H7 (cell line): ENCODE measurements at places on chromosomes 2 and 18. TPM values are rescaled to one million over a fixed set of nuclear protein-coding genes. Genes with fewer than 3 reads are reported as not detected.
A peak's percentile ranks its signal among the peaks of the same experiment; 100 is the strongest.

The FRZB gene
- total RNA-seq = 0.15 and 1.5 TPM in 2 replicates

The CCBE1 gene
- total RNA-seq = 1.3 and 1.5 TPM in 2 replicates

The METTL4 gene
- total RNA-seq = 12.1 and 12.6 TPM in 2 replicates

The FAM237A gene
- total RNA-seq = not detected in 2 replicates

The PRKAG3 gene
- total RNA-seq = not detected in 2 replicates

The CFAP221 gene
- total RNA-seq = 0.07 and 0.37 TPM in 2 replicates

The MIB1 gene
- 46.1 and 64.3 TPM in 2 replicates for total RNA-seq

The GTF2A1L gene
- total RNA-seq = 1.7 and 2.5 TPM in 2 replicates

The LRRFIP1 gene
- total RNA-seq = 49.9 and 101 TPM in 2 replicates

- peak; percentile 37 for DNase-seq
Observed at GRCh38 chr18:49510393-49511115, 23.5 kb upstream of the C18orf32 start.

DNA sequence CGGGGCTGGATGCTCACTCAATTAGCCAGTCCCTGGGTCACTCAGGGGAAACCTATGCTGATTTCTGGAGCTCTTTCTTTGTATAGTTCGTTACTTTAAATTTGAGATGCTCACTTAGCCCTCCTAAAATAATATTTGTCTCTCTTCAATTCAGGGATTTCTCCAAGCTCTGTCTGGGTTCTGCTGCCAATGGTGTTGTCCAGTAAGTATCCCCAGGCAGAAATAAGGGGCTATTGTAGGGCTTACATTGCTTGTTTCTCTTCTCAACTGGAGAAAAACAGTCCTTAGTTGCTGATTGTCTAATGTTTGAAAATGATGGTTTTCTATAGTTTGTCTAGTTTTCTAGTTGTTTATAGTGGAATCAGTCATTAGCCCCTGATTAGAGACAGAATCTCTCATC lies 5.0 kb downstream of the RAB6C start:
- DNase-seq = no peak

DNA sequence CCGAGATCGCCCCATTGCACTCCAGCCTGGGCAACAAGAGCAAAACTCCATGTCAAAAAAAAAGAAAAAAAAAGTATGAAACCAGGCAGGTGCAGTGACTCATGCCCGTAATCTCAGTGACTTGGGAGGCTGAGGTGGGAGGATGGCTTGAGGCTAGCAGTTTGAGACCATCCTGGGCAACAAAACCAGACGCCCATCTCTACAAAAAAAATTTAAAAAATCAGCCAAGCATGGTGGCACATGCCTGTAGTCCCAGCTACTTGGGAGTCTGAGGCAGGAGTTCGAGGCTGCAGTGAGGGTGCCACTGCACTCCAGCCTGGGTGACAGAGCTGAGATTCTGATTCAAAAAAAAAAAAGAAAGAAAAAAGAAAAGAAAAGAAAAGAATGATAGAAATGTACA lies 277.8 kb downstream of the MYCN start:
- DNase-seq = no peak

DNA sequence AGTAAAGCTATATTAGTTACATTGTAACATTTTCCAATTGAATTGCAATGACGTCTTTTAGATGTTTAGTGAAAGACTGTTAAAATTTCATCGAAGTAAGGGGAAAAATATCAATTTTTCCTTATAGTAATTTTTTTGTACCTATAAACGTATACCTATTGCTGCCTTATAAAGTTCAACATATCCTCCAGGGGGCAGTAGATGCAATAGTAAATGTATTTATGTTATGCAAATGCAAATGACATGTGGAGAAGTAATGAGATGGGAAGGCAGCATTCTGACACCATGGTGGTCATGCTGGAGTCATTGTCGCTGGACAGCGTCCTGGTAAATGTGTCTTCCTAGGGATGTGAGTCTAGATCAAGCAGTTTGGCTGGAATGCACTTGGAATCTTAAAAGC lies 38.7 kb downstream of the MSTN start:
- peak; percentile 20 for DNase-seq

DNA sequence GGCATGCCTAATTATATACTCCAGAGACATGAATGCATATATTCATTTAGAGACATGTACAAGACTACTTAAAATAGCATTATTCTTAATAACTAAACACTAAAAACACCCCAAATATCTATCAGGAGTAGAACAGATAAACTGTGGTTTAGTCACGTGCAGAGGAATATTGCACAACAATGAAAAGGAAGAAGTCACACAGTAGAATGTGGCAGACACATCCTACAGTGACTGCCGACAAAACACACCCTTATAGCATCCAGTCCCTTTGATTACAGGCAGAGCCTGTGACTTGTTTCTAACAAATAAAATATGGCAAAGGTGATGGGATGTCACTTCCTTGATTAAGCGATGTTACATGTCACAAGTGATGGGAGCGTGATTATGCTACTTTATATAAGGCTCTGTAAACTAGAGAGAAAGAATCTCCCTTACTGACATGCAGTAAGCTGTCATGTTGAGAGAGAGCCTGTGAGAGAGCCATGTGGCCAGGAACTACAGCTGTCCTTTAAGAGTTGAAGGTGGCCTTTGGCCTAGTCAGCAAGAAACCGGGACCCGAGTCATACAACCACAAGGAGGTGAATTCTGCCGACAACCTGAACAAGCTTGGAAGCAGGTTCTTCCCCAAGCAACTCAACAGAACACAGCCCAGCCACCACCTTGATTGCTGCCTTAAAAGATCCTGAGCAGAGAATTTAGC lies 39.1 kb upstream of the LGALSL start:
- DNase-seq = no peak

DNA sequence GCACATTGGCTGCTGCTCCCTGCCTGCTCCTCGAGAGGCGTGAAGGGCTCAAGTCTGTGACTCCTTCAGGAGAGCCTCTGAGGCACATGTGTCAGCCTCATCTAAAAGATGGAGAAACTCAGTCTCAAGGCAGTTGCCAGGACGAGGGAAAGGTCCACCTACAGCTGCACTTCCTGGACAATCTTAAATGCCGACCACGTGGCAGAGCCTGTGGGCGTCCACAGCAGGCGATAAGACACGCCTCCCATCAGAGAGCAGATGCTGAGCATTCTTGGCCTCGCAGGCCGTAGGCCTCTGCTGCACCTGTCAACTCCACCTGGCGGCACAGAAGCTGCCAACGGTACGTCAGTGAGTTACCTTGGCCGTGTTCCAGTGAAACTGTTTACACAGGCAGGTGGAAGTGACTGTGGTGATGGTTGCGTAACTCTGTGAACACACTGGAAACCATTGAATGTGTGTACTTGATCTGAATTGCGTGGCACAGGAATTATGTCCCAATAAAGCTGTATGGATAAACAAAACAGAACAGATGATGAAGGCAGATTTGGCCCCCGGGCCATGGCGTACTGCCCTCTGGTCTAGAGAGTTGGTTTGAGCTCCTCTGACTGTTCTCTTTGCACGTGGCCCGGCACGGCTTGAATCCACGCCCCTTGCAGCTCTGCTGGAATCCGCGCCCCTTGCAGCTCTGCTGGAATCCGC lies 114.5 kb downstream of the RNF144A start:
- DNase-seq = no peak

- DNase-seq = no peak
Observed at GRCh38 chr2:122627388-122627787, 871.9 kb downstream of the TSN start.

GRCh38 chr18:61951396-61951795 lies 58.6 kb upstream of the RNF152 start:
- DNase-seq = no peak

GRCh38 chr2:38201784-38202183 lies 125.8 kb upstream of the CYP1B1 start:
- DNase-seq = no peak

GRCh38 chr2:130160131-130160530 lies 15.2 kb upstream of the CCDC74B start:
- peak; percentile 11 for DNase-seq

DNA sequence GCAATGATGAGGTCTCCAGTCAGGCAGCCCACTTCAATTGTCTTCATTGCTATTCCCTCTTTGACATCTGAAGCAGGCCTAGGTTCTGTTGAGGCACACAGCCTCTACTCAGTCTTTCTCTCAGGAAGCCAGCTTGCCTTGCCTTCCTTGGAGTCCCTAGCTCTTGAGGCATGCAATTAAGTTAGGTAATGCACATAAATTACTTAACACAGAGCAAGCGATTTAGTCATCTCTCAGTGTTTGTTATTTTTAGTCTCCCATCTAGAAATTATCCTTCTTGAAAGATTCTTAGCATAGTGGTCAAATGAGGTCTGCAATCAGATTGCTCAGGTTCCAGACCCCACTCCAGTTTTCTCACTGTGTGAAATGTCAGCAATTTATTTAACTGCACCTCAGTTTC lies 32.0 kb downstream of the SULT1C4 start:
- no peak for DNase-seq

DNA sequence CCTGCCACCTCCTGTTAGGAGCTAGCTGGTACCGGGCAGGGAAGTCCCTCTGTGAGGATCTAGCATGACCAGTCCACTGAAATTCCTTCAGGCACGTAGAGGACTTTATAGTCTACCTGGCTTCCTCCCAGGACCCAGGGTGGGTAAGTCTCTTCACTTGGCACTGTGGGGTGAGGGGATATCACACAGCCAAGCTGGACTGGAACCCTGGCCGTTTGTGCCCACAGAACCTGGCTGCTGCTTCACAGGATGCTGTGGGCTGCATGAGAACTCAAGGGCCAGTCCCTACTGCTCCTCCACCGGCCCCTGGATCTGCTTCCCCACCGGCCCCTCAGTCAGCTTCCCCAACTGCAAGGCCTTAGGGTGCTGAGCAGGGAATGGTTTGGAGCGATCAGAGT lies 35.8 kb downstream of the HS1BP3 start:
- DNase-seq = no peak

GRCh38 chr2:137523931-137524330 lies 440.3 kb upstream of the HNMT start:
- DNase-seq = no peak

GRCh38 chr2:85803704-85804425 lies 50.1 kb downstream of the ATOH8 start:
- no peak for DNase-seq

- no peak for DNase-seq
Observed at GRCh38 chr2:163681745-163682144, 54.1 kb downstream of the FIGN start.

DNA sequence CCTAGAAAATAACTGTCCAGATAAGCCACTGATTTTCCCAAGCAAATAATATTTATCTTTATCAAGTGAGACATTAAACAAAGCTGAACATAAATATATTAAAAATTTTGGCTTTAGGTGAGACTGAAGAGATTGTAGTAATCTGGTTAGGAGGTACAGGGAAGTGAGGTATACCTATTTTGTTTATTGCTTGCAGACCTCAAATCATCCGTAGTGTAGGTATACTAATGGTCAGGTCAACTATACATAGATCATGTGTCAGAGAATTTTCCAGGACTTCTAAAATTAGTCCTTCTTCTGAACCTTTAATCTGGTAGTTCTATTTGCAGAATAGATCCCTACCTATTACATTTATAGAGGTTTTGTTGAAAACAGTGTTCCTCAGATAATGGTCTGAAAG lies 41.5 kb downstream of the SP140 start:
- DNase-seq = no peak

DNA sequence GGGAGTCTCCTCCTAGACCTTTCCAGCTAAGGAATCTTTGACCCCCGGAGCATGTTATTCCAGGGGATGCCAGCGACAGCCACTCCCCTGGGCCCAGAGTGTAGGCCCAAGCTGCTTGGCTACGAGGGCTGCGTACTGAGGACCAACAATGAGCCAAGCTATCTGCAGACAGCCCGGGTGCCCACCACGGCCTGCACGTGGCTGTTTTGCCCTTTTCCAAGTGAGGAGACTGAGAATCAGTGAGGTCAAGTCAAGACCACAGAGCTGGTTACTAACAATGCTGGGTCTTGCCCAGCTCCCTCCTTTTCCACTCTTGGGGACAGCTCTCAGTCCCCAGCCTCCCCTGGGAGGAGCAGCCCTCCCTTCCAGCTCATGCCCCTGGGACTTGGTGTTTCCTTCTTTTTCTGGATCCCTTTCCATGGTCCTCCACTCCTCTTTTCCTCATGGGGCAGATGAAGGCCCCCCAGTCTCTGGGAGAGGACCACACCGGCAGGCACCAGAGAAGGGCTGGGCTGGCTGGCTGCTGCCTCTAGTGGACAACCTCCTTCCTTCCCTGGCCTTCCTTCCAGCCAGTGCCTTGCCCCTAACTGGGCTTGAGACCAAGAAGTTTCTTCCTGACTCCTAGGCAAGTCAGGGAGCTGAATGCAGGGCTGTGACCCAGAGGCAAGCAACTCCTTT lies 550 bp upstream of the MALL start:
- peak; percentile 84 for DNase-seq

DNA sequence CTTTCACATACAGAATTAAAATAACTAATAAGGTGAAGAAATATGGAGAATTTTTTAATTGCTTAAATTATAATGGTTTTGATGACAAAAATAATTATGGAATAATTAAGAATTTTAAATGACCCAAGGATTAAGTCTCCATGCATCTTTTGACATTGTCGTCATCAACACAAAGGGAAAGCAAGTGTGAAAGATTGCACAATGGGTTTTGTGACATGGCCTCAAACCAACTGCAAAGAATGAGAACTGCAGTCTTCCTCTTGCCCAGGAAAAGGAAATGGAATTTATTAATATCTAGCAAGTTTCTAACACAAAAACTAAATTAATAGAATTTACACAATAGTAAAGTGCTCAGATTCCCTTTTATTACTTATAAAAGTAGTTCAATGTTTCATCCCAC lies 329.1 kb upstream of the PKDCC start:
- no peak for DNase-seq

GRCh38 chr2:127680706-127681287 lies 5.5 kb upstream of the LIMS2 start:
- peak; percentile 48 for DNase-seq

- no peak for DNase-seq
Observed at GRCh38 chr2:189074506-189074905, 100.3 kb downstream of the COL3A1 start.

- peak; percentile 51 for DNase-seq
Observed at GRCh38 chr2:15058015-15058720, 425.7 kb downstream of the LRATD1 start.

DNA sequence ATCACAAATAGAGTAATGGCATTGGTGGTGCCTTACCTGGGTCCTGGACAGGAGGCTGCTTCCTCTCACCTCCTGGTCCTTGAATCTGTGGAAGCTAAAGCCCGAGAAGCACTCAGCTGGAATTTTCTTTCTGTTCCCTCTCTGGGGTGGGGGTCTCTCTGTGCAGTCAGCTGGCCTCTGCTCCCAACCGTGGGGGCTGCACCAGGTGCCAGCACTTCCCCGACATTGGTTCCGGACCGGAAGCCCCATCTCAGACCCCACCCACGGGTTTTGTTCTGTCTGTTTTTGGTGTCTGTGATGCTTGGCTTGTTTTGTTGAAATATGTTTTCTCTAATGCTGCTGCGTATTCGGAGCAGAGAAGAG lies 154.7 kb downstream of the TWIST2 start:
- peak; percentile 35 for DNase-seq

- DNase-seq = no peak
Observed at GRCh38 chr2:161139098-161139987, 20.9 kb upstream of the TANK start.
